ENCODE measurements at places on chromosomes 11 and 22.

DNA sequence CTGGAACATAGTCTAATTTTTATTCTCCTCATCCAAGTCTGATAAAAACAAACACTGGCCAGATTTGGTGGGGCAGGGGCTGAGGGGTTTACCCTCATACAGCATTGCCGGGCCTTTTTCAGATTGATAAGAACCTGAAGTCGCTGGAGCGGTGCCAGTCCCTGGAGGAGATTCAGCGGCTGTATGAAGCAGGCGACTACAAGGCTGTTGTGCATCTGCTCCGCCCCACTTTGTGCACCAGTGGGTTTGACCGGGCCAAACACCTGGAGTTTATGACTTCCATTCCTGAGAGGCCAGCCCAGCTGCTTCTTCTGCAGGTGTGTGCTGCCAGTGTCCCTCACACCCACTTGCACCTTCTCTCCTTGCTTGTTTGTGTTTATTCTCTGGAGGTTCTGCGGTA is 55.8 kb downstream of the CABIN1 start:
- DNase-seq: no peak

- DNase-seq: no peak
Measured at GRCh38 chr11:58000699-58001098, 23.0 kb upstream of the OR9Q1 start.

GRCh38 chr11:94546886-94547285 is 3.2 kb downstream of the FUT4 start:
- DNase-seq: no peak

- DNase-seq: no peak
Measured at GRCh38 chr11:17703951-17704350, 15.4 kb upstream of the MYOD1 start.

DNA sequence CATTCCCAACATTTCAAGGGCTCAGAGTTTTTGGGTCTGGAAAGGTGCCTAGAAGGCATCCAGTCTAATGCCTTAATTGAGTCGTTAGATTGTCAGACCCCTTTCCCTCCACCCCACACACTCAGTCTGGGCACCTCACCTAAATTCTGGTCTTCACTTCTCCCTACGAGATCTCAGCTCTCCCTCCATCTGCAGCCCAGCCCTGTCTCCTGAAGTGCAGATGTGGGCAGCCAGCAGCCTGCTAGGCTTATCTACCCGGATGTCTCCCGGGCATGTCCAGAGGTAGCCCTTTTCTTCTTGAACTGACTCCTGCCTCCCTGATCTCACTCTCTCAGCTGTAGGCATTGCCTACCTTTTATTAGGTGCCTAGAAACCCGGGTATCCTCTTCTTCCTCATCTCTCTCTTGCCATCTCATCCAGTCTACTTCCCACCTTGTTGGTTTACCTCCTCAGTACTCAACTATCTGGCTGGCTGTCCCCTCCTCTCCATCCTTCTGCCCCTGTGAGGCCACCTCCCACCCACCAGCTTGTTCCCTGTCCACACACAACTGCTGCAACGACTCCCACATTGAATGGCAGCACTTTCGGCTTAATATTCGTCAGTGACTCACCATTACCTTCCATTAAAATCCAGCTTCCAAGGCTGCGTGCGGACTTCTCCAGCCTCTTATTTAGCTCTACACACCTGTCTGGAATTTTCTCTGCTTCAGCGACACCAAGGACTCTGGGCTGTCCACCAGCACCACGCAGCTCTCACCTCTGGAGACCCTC is 6.2 kb downstream of the SEPTIN3 start:
- no peak for DNase-seq

DNA sequence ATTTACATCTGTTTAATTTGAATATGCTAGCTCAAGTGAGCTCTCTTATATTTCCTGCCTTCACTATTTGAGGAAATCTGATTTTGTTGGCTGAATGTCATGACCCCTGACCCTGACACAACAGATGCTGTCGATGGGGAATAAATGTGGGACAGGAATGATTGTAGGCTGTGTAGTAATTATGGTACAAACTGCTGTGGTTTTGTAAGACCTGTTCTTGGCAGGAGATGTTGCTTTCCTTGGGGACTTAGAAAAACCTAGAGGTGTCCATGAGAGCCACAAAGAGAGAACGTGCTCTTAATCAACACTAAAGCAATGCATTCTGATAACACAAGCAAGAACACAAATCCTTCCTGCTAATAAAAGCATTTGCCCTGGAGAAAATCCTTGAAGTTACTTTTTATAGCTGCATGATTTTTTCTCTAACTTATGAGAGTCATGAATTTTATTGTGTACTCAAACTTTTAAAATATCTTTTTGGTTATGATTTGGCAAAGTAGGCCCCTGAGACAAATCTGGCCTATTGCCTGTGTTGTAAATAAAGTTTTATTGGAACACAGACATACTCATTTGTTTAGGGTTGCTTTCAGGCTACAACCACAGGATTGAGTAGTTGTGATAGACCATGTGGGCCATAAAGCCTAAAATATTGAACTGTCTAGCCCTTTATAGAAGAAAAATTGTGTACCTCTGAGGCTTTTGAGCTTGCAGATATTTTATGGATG is 90.2 kb downstream of the DDX10 start:
- no peak for DNase-seq

- DNase-seq: no peak
Measured at GRCh38 chr11:47394050-47394321, 14.4 kb upstream of the SLC39A13 start.

- no peak for DNase-seq
Measured at GRCh38 chr11:57406337-57406904, 16.0 kb upstream of the PRG2 start.

- DNase-seq: no peak
Measured at GRCh38 chr11:27871056-27871455, 170.8 kb upstream of the BDNF start.

DNA sequence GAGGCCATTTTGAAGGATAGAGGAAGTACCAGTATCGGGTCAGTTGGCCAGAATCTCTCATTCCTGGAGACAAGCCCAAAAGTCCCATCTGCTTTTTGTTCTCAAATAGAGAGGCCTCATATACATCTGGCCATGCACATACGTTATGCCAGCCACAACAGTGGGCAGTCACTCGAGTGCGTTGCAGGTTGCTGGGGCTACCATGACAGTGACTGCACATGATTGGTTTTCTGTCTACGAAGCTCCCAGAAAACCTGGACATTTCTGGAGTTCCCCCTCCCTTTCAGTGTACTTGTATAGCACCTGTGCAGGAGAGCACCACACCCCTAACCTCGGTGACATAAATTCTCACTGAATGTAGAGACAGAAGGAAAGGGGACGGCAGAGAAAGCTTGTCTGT is 62.1 kb downstream of the C22orf31 start:
- DNase-seq: no peak

- no peak for DNase-seq
Measured at GRCh38 chr11:112977755-112978154, 16.5 kb downstream of the NCAM1 start.

DNA sequence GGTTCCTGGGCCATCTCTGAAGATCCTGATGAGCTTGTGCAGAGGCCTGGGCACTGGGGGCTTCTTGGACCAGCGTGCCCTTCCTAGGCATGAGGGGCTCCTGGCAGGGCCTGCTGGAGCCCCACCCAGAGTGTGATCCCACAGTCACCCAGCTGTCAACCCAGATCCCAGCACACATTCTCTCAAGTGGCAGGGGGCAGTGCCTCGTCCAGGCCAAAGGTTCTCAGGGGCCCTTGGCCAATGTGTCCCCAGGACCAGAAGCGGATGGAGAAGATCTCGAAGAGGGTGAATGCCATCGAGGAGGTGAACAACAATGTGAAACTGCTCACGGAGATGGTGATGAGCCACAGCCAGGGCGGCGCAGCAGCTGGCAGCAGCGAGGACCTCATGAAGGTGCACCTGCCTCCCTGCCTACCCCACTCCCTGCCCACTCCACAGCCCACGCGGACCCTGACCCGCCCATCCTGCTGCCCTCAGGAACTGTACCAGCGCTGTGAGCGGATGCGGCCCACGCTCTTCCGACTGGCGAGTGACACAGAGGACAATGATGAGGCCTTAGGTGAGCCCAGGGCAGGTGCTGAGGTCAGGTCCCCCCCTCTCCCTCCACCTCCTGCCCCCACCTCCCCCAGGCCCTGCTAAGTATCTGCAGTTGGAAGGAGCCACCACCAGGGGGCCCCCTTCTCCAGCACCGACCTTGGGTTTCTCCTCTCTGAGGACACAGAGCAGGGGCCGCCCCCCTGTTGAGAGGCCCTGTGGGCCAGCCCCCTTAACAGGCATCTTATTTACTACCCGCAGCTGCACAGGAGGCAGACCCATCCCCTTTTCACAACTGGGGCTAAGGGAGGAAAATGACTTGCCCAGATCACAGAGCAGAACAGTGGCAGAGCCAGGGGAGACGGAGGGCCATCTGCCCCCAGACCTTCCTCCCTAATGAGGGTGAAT is 14.7 kb downstream of the GGA1 start:
- DNase-seq: peak; percentile 83

- no peak for DNase-seq
Measured at GRCh38 chr22:17948101-17948500, 76.3 kb downstream of the MICAL3 start.

GRCh38 chr22:25923914-25924313 is 181.9 kb downstream of the MYO18B start:
- no peak for DNase-seq

DNA sequence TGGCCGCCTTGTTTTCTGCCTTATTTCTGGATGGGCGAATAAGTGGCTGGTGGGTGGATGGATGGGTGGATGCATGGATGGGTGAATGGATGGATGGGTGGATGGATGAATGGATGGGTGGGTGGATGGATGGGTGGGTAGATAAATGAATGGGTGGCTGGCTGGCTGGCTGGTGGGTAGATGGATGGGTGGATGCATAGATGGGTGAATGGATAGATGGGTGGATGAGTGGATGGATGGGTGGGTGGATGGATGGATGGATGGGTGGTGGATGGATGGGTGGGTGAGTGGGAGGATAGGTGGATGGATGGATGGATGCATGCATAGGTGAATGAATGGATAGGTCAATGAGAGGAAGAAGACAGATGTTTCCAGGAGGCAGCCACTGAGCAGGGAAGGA is 98.9 kb downstream of the CACNA1I start:
- no peak for DNase-seq

- no peak for DNase-seq
Measured at GRCh38 chr11:64359712-64360445, 917 bp downstream of the RPS6KA4 start.

DNA sequence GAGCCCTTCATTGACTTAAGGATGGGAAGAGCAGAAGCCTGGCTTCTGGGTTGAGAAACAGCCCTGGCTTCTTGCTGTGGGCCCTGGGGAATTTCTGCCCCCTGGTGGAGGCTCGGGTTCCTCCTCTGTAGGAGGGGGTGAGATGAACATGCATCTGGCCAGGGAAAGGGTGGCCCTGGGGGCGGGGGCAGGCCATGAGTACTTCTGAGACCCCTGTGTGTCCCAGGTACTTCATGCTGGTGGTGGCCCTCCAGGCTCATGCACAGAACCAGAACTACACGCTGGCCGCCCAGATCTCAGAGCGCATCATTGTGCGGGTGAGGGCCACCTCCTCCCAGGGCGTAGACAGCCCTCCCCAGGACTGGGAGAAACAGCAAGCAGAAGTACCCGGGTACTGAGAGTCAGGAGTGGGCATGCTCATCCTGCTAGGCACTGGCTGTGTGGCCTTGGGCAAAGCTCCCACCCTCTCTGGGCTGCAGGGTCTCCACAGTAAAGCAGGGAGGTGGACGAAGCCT is 15.8 kb downstream of the TMEM258 start:
- DNase-seq: peak; percentile 65

GRCh38 chr11:32939046-32939445 is 46.4 kb downstream of the QSER1 start:
- DNase-seq: no peak

- no peak for DNase-seq
Measured at GRCh38 chr11:27603376-27603990, 96.8 kb downstream of the BDNF start.

DNA sequence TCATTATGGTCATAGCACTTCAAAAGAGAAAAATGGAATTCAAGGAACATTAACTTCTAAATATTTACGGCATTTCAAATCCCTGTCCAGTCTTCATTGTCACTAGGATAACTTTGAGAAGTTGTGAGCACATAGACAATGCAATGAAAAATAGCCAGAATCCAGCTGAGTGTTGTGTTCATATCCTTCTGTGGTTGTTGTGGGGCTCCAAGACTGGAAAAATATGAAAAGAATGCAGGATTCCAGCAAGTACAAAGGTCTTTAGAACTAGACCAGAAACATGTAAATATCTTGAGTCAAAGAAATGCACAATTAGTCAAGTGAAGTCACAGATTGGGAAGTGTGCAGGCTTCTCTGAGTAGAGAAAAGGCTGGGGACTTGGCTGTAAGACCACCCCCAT is 68.7 kb downstream of the WT1 start:
- no peak for DNase-seq

- no peak for DNase-seq
Measured at GRCh38 chr11:29129844-29130243, 887.0 kb downstream of the KCNA4 start.

DNA sequence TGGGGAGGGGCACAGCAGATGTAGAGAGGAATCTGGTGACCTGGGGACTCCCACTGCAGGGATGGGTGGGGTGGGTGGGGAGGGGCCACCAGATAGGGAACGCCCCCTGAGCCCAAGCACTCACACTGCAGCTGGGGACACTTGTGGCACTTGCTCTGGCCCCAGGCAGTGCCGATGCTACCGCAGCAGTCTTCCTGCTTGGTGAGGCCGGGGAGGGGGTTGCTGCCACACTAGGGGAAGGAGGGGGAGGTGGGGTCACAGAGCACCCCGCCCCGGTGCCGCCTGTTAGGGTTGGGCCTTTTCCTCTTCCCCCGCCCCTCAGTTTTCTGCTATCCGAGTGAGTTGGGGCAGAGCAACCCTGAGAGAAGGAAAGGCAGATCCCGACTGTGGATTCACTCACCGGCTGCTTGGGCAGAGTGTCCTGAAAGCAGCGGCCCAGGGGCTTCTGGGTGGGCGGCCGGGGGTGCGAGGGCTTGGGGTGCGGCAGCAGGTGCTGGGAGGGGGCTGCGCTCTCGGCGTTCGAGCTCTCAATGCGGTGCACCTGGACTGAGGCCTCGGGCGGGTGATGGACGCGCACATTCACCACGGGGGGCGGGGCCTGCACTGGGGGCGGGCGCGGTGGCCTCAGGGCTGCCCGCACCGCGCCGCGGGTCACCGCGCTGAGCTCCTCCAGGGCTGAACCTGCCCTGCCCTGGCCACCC is 4.7 kb downstream of the LTBP3 start:
- DNase-seq: peak; percentile 89

DNA sequence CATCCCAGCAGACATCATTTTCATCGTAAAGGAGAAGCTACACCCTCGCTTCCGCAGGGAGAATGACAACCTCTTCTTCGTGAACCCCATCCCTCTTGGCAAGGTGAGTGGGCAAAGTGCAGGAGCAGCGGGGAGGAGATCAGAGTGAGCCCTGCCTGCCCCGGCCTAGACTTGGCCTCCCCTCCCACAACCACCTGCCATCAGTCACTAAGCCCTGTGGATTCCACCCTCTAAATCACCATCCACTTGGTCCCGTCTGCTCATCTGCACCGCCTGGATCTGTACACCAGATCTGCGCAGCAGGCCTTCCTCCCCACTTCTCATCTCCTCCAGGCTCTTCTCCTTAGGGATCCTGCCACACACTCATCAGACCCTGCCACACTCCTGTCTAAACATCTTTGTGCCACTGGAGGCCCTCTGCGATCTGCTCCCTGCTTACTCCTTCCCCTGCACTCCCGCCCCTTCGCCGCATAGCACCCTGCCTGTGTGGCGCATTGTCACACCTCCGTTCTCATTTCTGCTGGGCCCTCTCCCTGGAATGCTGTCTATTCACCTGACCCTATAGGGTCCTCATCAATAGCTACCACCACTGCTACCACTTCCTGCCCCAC is 14.2 kb downstream of the UCP2 start:
- no peak for DNase-seq
